ENCODE measurements at places on chromosomes 2 and 18.

GRCh38 chr2:46652514-46653170, 173.3 kb downstream of the TMEM247 start:
- DNase-seq, result no peak

DNA sequence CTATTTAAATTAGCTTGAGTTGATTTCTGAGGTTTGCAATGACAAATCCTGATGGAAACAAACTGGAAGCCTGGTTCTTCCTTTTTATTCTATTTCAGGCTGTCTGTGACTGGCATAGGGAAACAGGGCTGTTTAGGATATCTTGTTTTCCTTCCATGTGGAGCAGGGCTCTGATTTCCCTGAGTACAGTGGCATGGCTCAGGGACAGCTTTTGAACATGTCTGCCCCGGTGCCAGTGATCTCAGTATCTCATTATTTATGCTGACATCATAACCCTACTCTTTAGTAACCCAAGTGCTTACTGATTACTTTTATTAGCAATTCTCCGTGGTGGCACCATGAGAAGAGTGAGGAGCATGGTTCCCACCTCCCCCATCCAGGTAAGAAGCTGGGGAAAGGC, 720.3 kb downstream of the GALR1 start:
- DNase-seq, result no peak

DNA sequence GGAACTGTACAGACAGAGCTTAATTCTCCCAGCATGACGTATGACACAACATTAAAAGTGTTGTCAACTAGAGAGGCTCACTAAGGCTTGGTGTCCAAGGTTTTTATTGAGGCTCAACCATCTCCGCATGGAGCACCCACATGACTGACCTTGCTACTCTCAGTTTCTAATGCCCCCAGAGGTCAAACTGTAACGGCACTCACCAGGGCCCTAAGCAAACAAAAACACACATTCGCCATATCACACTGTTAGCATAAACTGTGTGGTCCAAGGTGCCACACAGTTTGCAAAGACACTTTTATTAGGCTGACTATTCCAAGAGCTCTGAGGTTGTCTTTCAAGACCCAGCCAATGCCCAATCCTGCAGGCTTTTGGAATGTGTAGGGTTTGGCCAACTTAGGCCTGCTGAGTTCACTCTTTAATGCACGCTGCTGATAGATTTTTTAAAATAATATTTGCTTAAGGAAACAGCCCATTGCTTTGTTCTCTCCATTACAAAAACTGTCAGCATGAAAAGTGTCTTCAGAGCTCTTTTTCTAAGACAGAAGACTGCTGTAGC, 114.9 kb downstream of the DSC3 start:
- no peak for DNase-seq

GRCh38 chr2:132645176-132645575, 24.8 kb downstream of the LYPD1 start:
- no peak for DNase-seq

- no peak for DNase-seq
Measured at GRCh38 chr18:11607906-11608305, 1.5 kb upstream of the SLC35G4 start.

- DNase-seq, result no peak
Measured at GRCh38 chr2:96501886-96502810, 3.0 kb downstream of the NEURL3 start.

DNA sequence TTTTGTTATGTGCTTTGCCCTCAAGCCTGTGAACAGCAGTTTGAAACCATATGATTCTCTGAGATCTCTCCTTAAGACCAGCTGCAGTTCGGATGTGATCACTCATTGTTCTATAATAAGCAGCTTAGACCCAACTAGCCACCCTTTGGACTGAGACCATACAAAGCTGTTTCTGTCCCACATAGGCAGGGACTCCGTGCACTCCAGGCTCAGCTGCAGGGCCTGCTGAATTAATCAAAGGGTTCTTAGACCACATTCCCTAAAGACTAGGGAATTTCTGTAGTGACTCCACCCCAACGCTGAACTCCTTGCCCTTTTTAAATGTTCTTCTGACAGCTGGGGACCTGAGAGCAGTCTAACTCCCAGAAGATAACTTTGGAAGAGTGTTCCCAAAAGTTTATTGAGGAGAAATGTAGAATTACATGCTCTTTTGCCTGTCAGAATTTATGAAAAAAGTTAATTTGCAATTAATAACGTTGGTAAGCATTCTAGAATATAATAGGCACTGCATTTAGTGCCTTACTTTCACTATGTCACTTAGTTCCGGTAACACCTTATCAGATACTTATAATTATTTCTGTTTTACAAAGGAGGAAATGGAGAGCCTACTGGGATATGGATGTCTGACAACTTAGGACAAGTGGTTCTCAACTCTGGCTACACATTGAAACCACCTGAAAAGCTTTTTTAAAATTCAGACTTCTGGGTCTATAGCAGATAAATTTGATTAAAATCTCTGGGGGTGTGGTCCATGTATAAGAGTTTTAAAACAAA, 42.3 kb downstream of the GULP1 start:
- DNase-seq, result no peak

DNA sequence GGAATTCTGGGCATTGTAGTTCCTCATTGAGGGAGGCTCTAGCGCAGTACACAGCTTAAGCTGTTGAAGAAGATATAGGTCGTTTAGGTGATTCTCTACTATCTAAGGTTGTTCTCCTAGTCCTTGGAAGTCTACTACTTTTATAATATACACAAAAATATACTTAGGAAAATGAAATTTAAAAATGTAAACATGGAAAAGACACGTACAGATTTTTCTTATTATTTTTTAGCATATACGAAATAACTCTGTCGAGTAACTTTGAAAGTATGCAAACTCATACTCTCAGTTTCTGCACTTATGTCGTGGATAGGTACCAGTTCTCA, 272 bp upstream of the FASTKD1 start:
- DNase-seq, result no peak

GRCh38 chr2:133886735-133887675, 318.7 kb upstream of the NCKAP5 start:
- peak; percentile 67 for DNase-seq

GRCh38 chr18:29087616-29088246, 910.8 kb upstream of the CDH2 start:
- DNase-seq, result peak; percentile 61

GRCh38 chr2:85310330-85310729, 17.5 kb downstream of the TGOLN2 start:
- DNase-seq, result no peak

DNA sequence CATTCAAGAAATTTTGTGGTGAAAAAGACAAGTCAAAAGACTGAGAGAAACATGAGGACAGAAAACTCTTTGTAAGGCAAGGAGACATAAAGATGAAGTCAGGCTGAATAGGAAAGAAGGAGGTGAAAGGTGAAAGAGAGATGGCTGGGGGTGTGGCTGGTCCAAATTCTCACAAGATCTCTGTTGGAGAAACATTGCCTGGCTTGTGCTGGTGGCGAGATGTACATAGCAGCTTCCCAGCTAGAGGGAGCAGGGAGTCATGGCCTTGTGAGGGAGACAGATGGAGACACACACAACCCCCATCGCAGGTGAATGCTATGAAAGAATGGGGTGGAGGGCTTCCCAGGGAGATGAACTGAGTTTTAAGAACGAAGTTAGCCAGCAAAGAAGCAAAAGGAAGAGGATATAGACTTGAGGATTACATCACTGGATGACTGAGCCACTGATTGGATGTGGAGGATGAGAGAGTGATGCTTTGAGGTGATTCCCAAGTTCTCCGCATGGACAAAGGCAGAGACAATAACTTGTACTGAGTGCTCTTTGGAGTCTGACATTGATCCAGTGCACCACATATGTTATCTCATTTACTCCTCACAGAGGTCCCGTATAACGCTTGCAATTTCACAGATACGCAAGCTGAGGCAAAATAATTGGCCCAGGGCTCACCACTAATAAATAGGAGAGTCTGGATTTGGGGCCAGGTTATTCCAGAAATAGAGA, 3.7 kb upstream of the EMX1 start:
- DNase-seq, result no peak

- DNase-seq, result no peak
Measured at GRCh38 chr2:84980263-84980983, 9.5 kb downstream of the KCMF1 start.

DNA sequence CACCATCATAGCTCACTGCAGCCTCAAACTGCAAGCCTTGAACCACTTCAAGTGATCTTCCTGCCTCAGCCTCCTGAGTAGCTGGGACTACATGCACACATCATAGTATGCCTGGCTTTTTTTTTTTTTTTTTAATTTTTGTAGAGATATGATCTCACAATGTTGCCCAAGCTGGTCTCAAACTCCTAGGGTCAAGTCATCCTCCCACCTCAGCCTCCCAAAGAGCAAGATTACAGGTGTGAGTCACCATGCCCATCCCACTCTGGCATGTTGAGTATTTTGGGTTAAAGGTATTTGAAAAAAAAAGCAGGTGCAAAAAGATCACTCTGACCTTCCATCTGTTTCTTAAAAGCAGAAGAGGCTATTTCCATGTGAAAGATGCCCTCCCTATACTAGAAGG, 86.4 kb upstream of the FZD7 start:
- DNase-seq, result no peak

- no peak for DNase-seq
Measured at GRCh38 chr2:39834426-39834825, 55.4 kb upstream of the THUMPD2 start.

DNA sequence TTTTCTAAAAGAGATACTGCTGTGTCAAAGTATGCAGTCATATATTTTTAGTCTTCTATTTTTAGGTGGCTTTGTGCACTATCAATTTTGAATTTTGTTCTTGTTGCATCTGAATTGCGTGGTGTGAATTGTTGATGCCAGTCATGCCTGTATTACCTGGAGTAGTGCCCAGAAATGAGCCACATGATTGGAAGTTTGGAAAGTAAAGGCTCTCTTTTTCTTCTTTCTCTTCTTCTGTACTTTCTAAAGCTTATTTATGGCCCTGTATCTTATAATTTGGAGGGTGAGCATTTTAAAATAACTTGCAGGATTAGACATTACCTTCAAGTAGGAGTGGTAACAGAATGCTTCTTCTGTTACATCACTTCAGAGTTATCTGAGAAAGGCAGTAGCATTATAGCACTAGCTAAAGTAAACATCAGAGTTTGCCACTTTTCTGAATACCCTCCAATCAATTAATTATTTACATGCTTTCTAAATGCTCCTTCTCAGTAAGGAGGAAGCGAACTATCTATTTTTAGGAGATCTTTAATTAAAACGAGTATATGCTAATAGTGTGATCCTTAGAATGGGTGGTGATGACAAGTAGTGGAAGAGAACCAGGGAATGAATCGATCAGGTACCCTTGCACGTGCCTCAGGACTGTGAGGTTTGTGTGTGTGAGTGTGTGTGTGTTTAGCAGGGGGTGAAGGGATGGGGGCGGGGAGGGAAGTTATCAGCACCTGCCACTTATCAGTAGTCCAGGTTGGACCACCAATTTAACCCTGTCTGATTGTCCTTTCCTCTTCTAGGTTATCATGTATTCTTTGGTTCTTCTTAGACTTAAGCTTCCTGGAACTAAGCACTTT, 112.5 kb downstream of the MAP3K20 start:
- DNase-seq, result no peak

GRCh38 chr2:208042041-208042440, 16.7 kb upstream of the PLEKHM3 start:
- DNase-seq, result no peak

DNA sequence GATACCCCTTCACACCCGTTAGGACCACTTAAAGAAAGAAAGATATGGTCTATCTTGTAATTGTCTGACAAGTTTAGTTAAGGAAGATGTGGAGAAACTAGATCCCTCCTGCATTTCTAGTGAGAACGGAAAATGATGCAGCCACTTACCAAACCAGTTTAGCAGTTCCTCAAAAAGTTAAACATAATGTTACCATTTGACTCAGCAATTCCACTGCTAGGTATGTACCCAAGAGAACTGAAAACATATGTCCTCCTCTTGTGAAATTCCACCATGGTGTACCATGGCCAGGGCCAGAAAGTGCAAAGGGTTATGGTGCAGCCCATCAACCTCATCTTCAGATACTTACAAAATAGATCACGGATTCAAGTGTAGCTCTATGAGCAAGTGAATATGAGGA, 79.0 kb upstream of the ID2 start:
- peak; percentile 64 for DNase-seq

GRCh38 chr2:120526997-120527945, 181.3 kb downstream of the INHBB start:
- no peak for DNase-seq

- no peak for DNase-seq
Measured at GRCh38 chr2:31216734-31217133, 581 bp downstream of the CAPN14 start.

DNA sequence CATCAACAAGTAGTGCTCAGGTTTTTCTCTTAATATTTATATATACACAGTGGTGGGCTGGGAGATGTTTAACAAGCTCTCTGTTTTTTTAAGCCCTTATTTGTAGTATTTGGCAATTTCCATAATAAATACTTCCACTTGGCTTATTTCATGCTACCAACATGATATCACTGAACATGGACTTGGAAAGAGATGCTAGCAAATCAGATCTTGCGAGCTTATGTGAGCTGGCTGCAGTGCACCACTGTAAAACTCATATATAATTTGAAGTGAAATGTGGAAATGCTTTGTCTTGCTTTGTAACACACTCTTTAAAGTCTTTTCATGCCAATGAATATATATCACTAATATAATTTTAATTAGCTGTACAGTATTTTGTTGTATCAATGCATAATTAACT, 155.7 kb downstream of the ALK start:
- no peak for DNase-seq

- DNase-seq, result no peak
Measured at GRCh38 chr2:240918258-240919091, 12.3 kb downstream of the CROCC2 start.

GRCh38 chr2:234587341-234588053, 90.6 kb upstream of the ARL4C start:
- no peak for DNase-seq

DNA sequence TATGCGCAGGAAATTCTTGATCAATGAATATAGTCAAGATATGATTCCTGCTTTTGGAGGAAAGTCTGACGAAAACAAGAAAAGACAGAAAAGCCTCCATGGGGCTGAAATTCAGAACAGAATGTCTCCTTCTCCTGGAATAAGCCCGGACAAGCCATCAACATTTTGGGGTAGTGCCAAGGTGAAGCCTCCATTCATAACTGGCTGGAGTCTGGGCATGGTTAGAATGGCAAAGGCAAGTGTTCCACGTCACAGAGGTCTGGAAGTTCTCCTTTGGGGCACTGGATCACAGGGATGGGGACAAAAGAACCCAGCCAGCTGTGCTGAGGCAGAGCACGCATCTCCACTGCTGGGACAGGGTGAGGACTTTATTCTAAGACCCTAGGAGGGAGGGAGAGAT, 505.7 kb downstream of the CMPK2 start:
- DNase-seq, result no peak

DNA sequence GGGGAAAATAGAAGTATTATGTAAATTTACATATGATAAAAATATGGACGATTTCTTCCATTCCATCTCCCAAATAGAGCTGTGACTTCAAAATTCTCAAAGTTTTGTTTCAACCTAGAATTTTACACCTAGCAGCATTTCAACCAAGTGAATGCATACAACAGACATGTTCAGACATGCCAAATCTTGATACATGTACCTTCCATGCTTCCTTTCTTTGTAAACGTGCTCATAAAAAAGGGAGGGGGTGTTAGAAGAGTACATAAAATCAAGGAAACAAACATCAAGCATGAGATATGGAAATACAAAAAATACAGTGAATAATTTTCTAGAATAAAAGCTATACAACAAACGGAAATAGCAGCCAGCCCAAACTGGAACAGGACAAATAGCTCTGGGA, 974.2 kb downstream of the ERBB4 start:
- DNase-seq, result no peak
